AG20443 (cell line): ENCODE measurements at places on chromosomes 7 and 10.

- no peak for DNase-seq
These were observed 22.6 kb downstream of the KCNMA1 start for GRCh38 chr10:77614778-77615625.

DNA sequence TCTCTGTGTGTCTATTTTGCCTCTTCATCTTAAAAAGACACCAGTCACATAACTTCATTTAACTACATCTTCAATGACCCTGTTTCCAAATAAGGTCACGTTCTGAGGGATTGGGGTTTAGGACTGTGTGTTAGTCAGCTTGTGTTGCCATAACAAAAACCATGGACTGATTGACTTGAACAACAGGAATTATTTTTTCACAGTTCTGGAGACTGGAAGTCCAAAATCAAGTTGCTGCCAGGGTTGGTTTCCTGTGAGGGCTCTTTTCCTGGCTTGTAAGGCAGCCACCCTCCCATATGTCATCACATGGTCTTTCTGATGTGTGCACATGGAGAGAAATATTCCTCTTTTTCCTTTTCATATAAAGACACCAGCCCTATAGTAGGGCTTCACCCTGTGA, 55.3 kb downstream of the REEP3 start:
- no peak for DNase-seq

DNA sequence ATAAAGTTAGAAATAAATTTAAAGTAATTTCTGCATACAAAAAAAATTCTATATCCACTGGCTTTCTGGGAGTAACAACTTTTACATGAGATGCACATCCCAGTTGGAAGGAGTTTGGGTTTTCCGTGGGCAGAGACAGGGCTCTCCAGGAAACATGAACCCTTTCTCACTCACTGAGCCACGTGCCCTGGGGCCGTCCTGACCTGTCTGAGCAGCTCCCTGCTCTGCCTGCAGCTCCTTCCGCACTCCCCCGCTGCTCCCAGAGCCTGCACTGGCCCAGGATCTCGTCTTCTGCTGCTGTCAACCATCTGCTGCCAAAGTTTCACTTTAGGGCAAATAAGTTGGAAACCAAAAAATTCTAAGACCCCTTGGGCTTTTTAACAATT, 169.1 kb downstream of the DIP2C start:
- no peak for DNase-seq

DNA sequence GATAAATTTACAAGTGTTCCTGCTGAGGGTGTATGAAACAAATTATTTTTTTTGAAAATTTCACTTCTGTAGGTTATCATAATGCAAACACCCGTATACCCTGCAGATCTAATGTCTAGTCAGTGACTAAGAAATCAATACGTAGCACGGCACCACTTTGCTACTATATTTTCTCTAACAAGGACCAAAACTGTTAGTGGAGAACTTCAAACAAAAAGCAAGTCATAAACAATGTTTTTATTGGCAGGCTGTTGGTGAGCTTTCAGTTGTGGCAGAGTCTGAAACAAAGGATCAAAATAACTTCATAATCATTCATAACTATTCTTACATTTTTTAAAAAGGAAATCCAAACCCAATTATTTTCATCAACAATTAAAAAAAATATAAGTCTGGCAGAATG, 11.8 kb downstream of the SEM1 start:
- DNase-seq = no peak

GRCh38 chr10:72740528-72740927, 48.6 kb downstream of the MCU start:
- DNase-seq = peak; percentile 20

GRCh38 chr7:83941300-83941699, 253.3 kb downstream of the SEMA3A start:
- no peak for DNase-seq

DNA sequence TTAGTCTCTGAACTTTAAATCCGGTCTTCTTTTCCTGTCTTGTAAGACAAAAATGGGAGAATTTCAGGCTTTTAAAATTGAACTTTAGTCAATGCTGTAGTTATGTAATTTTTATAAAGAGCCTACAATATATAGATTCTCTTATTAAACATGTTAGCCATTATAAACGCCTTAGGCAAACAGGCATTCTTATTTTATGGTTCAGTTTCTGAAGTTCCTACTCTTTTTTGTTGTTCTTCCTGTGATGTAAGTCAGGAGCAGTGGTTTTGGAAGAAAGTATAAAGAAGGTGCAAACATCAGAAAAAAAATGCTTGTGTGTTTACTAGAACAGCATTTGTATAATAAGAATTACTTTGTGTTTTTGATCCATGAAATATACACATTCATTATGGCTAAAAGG, 41.6 kb downstream of the BICC1 start:
- DNase-seq = no peak

- peak; percentile 16 for DNase-seq
These were observed 121.4 kb downstream of the POU6F2 start for GRCh38 chr7:39099146-39099545.

- no peak for DNase-seq
These were observed 10.6 kb upstream of the GIMAP4 start for GRCh38 chr7:150556521-150557138.

GRCh38 chr7:139232377-139232717, 1.3 kb downstream of the UBN2 start:
- no peak for DNase-seq

DNA sequence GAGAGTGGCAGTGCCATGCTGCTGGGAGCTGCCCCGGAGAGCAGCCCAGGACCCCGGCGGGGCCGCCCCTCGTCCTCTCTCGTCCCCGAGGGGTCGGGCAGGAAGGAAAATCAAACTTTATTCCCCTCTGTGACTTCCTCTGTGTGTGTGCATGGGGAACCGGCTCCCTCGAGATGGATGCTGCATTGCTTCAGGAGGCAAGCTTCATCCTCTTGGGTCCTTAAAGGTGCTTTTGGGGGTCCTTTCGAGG, 726 bp downstream of the MCU start:
- no peak for DNase-seq

DNA sequence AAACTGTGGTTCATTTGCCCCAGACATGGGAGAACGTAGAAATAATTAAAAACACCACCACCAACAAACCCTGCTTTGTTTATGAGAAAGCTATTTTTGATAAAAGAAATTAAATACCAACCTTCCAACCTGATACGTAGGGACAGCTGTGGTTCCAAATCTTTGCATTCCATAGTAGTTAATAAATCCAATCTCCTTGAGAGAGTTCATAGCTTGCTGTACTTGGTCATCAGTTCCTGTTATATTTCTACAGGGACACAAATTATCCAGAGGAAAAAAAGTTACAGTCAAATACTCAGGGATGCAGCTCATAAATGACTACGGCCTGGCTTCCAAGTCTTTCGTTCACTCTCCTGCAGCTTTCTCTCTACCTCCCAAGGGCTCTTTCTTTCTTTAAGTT, 41.1 kb downstream of the PUS7 start:
- DNase-seq = no peak

DNA sequence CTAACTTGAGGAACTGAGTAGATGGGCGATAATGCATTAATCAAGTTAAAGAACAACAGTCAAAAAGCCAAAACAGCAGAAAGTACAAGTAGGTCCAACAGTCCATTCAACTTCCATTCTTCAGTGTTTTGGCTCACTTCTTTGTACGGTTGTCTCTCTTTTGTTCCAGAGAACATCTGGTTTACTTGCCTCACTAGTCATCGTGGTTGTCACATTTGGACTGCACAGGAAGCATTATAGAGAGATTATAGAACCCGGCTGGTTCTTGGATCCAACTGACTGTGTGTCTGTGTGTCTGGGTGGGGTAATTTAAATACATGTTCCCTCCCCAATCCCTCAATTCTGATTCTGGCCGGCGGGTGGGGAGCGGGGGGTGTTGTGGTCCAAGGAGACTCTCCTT, 1.8 kb upstream of the CEP41 start:
- DNase-seq = no peak

- no peak for DNase-seq
These were observed 127.2 kb downstream of the SRI start for GRCh38 chr7:88092676-88092999.

DNA sequence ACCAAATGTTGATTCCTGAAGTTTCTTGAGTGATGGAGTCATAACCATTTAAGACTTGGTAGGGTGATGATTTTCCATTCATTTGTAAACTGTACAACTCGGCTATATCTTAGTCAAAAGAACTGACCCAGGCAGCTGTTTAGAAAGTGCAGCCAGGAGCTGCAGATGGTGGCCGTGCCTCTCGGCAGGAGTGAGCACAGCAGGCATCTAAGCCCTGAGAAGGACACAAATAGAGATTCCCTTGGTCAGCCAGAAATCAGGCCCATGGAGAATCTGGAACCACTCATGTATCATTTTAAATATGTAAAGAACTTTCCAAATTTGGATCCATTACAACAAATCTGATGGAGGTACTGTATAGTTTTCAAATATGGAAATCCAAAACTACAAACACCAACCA, 177.0 kb upstream of the AKR1E2 start:
- DNase-seq = no peak

DNA sequence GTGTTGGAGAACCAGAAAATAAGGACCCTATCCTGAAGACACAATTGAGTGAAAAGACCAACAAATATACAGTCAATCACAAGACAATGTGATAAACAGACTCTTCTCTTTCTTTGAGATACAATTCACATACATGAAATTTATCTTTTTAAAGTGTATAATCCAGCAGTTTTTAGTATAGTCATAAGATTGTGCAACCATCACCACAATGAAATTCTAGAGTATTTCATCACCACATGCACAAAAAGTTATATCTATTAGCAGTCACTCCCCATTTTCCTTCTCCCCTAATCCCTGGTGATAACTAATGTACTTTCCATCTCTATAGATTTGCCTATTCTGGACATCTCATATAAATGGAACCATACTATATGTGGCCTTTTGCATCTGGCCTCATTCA, 8.2 kb upstream of the SORBS1 start:
- no peak for DNase-seq

GRCh38 chr7:88254721-88255424, 35.0 kb upstream of the SRI start:
- DNase-seq = no peak

DNA sequence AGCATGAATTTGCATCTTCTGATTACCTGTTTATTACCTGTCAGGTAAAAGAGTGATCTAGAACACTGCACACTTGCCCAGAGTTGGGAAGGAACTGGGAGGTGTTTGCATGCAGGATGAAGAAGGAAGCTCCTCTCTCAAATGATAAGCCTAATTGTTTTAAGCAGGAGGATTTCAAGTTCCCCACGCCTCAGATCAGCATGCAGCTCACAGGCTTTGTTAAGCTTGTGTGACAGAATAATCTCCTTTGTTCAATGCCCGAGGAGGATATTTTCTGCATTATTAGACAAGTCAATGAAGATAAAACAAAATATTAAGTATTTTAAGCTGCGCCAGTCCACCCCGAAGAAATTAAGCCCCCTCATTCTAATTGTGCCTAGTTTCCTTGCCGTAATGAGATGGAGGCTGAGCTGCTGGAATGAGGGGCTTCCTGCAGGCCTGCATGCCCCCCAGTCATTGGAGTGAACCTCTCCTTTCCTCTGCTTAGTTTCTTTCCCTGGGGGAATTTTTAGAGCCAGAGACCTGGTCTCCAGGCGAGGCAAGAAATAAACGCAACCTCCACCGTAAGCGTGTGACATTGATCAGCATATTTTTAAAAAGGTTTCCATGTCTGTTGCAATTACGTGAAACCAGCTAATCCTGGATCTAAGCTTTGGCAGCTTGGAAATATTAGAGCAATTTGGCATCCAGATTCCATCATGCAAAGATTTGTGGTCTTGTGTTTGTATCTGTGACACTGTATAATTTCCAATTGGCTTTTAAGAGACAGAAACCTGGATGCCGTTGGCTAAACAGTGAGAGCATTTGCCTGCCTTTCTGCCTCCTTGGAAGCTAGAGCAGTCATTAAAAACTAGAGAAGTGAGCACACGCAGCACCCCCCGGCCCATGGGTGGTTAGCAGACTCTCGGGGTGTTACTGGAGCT, 376.0 kb downstream of the GALNT17 start:
- no peak for DNase-seq

- DNase-seq = peak; percentile 89
These were observed at the start of gene CAV1 for GRCh38 chr7:116524609-116525297. Gene CAV1 (plus strand): TSS chr7:116525036. CDS start chr7:116525063, 27 bp downstream.

- peak; percentile 25 for DNase-seq
These were observed 55.8 kb downstream of the TMEM26 start for GRCh38 chr10:61397175-61397986.

DNA sequence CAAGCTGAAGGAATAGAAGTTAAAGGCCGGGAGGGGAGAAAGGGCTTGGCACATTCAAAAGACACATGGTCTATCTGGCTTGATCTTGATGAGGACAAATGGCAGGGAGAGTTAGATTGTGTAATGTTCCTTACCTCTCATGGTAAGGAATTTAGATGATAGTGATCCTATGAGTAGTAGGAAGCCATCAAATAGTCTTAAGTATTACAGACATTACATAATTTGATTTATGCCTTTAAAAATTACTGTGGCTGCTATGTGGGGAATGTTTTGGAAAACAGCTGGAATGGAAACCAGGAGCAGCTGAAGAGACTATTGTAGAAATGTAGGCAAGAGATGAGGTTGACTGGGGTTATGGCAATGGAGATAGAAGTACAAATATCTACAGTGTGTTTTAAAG, 351.3 kb upstream of the BMPER start:
- DNase-seq = peak; percentile 41

GRCh38 chr7:159192013-159192412, 47.3 kb upstream of the VIPR2 start:
- DNase-seq = no peak

GRCh38 chr7:38052786-38053185, 125.3 kb upstream of the STARD3NL start:
- DNase-seq = no peak

GRCh38 chr10:75304741-75305390, 69.1 kb upstream of the COMTD1 start:
- DNase-seq = no peak

DNA sequence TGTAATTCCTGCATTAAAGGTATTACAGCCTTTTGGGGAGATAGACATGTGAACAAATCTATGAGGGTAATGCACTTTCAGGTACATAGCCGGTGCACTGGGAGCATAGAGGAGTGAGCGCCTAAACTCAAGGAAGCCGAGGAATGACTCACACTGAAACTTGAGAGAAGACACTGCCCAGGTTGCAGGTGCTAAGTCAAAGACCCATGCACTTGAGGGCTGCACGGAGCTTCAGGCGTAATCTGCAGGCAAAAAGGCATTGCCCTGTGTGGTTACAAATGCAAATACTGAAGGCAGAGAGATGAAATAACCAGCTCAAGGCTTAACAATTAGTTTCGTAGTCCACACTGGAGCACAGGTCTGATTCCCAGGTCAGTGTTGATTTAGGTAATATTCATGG, 51.0 kb upstream of the OSBPL3 start:
- no peak for DNase-seq

- peak; percentile 4 for DNase-seq
These were observed 278.3 kb upstream of the ZNF32 start for GRCh38 chr10:43926875-43927406.

- DNase-seq = no peak
These were observed 176.0 kb downstream of the KIAA1217 start for GRCh38 chr10:24384954-24385353.

DNA sequence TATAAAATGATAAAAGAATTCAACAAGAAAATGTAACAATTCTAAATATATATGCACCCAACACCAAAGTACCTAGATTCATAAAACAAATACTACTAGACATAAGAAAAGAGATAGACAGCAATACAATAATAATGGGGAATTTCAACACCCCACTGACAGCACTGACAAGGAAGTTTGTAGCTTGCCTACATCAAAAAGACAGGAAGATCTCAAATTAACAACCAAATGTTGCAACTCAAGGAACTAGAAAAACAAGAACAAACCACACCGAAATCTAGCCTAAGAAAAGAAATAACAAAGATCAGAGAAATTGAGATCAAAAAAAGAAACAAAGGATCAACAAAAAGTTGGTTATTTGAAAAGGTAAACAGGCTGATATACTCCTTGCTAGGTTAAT, 36.5 kb upstream of the TNKS2 start:
- no peak for DNase-seq
